ENCODE measurements at places on chromosomes 7 and 10. TPM values are rescaled to one million over a fixed set of nuclear protein-coding genes. Genes with fewer than 3 reads are reported as not detected.

GRCh38 chr10:5561704-5562645, 37.2 kb downstream of the CALML3 start:
- DNase-seq: no peak

DNA sequence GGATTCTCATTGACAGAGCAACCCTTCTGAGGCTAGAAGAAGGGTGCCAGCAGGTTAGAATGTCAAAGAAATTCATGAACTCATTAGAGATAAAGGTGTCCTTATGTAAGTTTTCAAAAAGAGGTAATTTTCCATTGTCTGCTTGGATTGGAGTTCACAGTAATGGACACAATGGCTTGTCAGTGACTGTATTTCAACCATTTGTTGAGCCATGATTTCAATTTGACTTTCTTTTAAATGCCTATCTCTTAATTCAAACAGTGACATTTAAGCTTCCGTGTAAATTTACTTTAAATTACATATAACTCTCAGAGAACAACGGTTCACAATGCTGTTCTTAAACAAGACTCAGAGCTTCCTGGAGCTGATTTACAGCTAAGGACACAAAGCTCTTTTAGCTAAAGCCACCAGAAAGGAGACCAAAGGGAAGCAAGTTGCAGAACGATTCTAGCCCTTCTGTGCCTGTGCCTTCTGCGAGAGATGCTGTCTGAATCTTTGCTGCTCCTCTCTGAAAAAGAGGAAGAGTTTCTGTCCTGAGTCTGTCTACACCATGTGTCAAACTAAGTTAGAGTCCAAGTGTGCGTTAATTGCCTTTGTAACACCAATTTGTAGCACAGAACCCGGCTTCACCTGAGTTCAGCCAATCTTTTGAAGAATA, 42.2 kb upstream of the PFKP start:
- DNase-seq: no peak

- no peak for DNase-seq
Measured at GRCh38 chr10:60807499-60807898, 29.2 kb downstream of the CDK1 start.

Gene SUN3
- not detected for total RNA-seq
